ENCODE measurements at places on chromosomes 11 and 22. TPM values are rescaled to one million over a fixed set of nuclear protein-coding genes. Genes with fewer than 3 reads are reported as not detected.

DNA sequence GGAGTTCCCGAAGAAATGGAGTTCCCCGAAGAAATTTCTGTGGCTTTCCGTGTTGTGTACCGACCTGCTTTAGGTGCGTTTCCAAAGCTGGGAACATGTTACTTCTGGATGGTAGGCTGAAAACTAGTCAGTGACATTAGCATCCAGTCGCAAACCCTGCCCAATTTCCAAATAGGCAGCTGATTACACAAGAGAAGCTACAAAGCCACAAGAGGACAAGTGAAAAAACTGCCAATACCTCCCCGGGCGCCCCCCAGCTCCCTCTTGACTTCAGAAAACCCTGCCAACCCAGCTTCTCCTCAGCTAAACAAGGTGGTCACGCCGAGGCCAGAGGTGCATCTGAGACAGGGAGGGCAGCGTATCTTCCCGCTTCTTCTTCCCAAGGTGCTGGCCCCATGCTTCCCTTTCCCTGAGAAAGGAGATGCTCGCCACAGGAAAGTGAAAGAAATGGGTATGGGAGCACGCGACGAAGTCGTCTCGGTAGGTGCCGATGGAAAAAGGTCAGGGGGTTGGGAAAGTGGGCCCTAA lies 551 bp downstream of the AGBL2 start:
- peak; percentile 43 for DNase-seq

- DNase-seq, result no peak
Observed at GRCh38 chr11:83072350-83073242, 899 bp upstream of the RAB30 start.

- DNase-seq, result no peak
Observed at GRCh38 chr22:49849161-49850020, 4.3 kb upstream of the ZBED4 start.

GRCh38 chr22:19567157-19568009 lies 43.2 kb upstream of the CLDN5 start:
- no peak for DNase-seq

GRCh38 chr11:10716122-10716521 lies 22.6 kb upstream of the IRAG1 start:
- no peak for DNase-seq

- no peak for DNase-seq
Observed at GRCh38 chr11:97218011-97218410, 828.2 kb downstream of the JRKL start.

DNA sequence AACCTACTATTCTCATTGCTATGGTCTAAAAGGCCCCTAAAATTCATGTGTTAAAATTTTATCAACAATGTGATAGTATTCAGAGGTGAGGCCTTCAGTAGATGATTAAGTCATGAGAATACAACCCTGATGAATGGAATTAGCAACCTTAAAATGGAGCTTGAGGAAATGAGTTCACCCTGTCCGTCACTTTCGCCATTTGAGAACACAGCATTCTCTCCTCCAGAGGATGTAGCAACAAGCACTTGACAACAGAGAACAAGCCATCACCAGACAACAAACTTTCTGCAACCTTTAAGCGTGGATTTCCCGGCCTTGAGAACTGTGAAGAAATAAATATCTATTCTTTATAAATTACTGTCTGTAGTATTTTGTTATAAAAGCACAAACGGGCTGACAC lies 197.0 kb downstream of the SBF2 start:
- DNase-seq, result no peak

DNA sequence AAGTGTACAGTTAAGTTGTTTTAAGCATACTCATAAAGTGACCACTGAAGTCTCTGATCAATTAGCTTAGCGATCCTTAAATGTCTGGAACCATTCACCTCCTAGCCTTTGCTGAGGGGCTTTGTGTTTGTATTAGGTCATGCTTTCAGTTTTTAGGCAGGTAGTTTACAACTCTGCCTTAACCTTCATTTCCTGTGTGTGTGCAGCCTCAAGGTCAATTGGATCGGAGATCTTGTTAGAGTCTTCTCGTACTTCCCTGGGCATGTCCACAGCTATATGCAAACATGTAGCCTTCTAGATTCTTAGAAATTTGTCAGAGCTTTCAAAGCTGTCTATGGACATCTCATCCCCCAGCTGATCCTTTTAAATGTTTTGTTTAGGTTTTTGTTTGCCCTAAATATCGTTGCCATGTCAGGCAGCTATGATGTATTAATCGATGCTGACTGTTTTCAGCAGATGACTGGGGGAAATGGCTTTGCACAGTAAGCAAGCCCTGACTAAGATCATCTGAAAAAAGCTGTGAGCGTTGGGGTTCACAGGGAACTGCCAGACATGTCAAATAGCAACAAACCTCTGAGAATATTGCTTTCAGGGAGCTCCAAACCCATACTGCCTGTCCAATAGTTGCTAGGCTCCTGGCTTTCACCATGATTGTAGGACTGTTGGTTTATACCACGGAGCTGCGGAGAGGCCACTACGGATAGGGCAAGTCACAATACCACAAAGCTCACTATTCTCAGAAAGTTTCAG lies 45.6 kb downstream of the GLYAT start:
- no peak for DNase-seq

The NPAS4 gene
- 0.27 TPM for polyA plus RNA-seq

The FDX1 gene
- polyA plus RNA-seq, result 16.0 TPM

The OR52W1 gene
- polyA plus RNA-seq, result not detected

The FIBP gene
- polyA plus RNA-seq, result 83.0 TPM

The PARVG gene
- polyA plus RNA-seq, result 3.4 TPM

The PUS3 gene
- 19.1 TPM for polyA plus RNA-seq

The DCHS1 gene
- 38.8 TPM for polyA plus RNA-seq

The SLC22A8 gene
- 0.17 TPM for polyA plus RNA-seq
